ENCODE measurements at places on chromosomes 1 and 21.

DNA sequence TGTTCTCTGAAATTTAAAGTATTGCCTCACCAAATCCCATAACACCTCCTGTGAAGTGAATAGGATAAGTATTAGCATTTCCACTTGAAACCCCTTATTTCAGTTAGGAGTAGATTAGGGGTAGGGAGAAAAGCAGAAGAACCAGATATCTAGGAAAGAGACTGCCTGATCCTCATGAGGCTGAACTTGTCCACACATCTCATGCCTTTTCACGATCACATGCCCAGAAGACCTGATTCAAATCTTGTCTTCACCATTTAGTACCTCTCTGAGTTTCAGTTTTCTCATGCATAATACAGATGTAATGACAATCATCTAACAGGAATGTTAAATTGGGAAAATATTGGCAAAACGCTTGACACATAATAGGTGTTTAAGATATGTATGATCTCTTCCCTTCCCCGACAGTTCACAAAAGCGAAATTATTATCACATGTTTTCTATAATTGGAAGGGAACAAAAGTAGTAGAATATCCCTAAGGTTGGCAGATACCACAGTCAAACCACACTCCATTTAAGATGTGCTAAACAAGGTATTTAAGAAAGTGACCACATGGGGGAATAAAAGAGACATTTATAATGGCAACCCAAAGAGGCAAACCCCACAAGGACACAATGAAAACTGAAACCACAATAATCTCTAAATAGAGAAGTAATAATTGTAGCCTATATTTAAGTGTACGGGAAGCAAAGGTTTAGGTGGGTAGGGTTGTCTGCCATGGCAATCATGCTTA lies 25.2 kb downstream of the GFI1 start:
- no peak for DNase-seq

- DNase-seq: no peak
Measured at GRCh38 chr1:111603979-111604378, 15.6 kb upstream of the RAP1A start.

- DNase-seq: no peak
Measured at GRCh38 chr1:15835205-15835740, 12.2 kb upstream of the SPEN start.

DNA sequence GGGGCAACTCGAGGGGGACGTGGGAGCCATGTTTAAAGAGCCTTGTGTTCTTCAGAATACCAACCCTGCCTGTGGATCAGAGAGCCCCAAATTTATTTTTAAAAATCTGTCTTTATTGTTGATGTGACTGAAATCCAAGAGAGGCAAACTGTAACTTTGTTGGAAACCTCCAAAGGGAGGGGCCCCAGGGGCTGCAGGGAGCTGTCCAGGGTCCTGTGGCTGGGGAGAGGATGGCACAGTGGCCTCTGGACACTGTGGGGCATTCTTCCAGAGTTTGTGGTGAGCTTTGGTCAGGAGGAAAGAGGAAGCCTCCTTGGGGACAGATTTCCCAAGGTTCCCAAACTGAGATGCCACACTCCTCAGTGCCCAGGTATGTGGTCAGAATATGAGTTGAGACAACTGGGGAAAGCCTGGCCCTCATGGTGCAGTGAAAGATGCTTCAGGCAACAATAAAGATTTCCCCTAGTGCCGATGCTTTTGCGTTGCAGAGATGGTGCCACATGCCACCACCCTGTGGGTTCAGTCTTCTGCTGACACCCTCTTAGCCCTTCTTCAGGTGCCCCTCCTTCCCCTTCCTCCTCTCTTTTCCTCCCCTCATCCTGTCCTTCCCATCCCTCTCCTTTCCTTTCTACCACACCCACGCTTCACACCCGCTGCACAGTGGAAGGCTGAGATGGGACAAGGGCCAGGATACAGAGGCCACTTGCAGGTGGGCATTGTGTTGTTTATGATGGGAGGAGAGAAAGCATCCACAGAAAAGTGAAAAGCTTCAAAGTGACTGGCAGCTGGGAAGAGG lies 122.1 kb downstream of the UCK2 start:
- peak; percentile 25 for DNase-seq

DNA sequence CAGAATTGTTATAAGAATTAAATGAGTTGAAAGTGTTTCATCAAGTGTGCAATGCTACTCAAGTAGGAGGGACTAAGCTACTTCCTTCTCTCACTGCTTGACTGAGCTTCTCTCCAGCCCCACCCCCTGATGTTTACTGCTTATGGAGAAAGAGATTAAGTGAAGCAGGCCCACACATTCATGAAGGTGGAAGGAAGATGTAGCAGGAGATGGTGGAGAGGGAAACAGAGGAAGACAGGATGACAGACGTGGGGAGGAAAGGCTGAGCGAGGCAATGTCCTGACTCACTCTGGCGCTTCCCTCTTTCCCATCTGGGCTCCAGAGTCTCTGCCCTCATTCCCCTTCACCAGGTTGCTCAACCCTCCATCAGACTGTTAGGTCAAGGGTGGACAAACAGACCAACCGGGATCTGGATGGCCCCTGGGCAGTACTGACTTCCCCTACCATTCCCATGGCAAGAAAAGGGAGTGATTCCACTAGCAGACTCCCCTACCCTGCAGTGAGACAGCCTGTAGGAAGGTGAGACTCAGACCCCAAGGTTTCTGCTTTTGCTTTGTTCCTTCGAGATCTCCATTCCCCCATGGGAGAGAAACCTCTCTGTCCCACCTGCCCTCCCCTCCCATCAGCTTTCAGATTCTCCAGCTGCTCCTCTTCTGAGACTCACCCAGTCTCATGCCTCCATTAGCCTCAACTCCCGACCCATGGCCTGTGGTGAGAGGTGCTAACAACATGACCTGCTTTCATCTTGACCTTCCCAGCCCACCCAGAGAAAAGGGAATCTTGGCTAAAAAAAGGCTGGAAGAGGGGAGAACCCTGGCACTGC lies 3.1 kb upstream of the ARHGEF2 start:
- peak; percentile 60 for DNase-seq

DNA sequence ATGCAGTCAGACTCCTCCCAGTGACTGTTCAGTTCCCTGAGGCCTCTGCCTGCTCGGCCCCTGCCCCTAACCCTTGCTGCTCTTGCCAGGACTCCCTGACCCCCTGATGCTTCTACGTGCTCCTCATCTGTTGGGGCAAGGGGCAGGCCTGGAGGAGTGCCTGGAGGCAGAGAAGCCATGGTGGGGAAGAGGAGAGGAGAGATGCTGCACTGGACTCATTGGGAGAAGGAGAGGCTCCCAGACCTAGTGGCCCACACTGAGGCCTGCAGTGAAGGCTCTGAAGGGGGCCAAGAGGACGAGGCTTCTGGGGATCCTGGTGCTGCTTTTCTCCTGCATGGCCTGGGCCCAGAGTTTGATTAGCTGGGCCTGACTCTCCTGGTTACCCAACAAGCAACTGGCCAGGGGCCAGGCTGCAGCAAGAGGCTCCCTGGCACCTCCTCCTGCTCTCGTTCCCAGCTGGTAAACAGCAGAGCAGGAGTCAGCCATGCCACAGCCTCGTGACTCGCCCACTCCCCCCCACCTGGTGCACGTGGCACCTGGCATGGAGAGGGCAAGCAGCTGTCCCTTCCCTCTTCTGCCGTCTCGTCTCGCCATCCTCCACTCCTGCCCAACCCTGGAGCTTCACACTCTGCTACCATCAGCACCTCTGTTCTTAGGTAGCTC lies 847 bp upstream of the RORC start:
- DNase-seq: no peak

DNA sequence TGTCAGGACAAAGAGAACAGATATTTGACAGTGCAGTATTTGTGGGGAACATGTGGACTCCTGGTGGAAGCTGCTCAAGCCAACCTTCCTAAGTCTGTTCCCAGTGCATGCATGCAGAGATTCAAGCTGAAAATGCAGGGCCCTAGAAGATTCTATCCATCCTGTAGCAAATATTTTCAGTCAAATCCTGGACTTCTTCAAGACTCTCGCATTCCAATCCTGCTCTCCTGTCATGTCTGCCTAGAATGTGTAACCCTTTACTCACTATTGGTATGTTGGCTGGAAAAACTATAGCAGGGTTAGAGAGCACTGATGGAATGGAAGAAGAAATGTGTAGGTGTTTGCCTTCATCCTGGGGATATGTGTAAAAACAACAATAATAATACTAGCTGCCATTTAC lies 385.6 kb upstream of the PKN2 start:
- DNase-seq: no peak

DNA sequence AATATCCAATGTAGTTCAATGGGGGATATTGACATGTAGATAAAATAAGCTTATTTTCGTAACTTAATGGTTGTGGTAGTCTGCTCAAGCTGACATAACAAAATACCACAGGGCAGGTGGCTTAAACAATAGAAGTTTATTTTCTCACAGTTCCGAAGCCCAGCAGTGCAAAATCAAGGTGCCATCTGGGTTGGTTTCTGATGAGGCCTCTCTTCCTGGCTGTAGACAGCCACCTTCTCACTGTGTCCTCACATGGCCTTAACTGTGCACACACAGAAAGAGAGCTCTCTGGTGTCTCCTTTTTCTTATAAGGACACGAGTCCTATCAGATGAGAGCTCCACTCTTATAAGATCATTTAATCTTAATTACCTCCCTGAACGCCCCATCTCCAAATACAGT lies 64.8 kb upstream of the IPO9 start:
- DNase-seq: no peak

- no peak for DNase-seq
Measured at GRCh38 chr1:70754701-70755100, 292.9 kb downstream of the PTGER3 start.

Data from HuH-7 (cell line).